ENCODE measurements at places on chromosomes 6 and 20. TPM values are rescaled to one million over a fixed set of nuclear protein-coding genes. Genes with fewer than 3 reads are reported as not detected.

GRCh38 chr6:14194976-14195375, 77.4 kb downstream of the CD83 start:
- DNase-seq, result peak; percentile 69

- DNase-seq, result peak; percentile 57
Measured at GRCh38 chr6:70955441-70956190, 1.2 kb downstream of the B3GAT2 start.

- DNase-seq, result no peak
Measured at GRCh38 chr6:3879194-3879952, 30.2 kb downstream of the FAM50B start.

- DNase-seq, result peak; percentile 79
Measured at GRCh38 chr20:53162251-53162835, 190.2 kb downstream of the TSHZ2 start.

FAM83C gene
- total RNA-seq, result 0.72 TPM

DNA sequence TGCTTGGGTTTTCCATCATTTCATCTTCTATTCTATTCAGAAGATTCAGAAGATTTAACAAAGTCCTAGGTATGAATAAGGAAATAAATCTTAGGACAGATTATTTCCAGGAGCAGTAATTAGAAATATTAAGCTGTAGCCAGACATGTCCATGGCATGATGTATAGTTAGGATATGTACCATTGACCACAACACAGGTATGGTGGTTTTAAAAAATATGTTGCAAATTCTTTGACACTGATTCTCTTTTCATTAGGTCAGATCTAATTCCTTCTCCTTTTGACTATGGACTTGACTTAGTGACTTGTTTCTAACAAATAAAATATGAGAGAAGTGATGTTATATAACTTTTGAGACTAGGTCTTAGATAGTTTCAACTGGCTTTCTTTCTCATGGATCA, 23.5 kb upstream of the PDE7B start:
- DNase-seq, result no peak

GRCh38 chr6:54654381-54654780, 192.2 kb upstream of the FAM83B start:
- no peak for DNase-seq

GRCh38 chr6:96816301-96816817, 20.9 kb downstream of the GPR63 start:
- peak; percentile 78 for DNase-seq

EYA4 gene
- 11.1 TPM for total RNA-seq

C6orf132 gene
- 6.0 TPM for total RNA-seq

DNA sequence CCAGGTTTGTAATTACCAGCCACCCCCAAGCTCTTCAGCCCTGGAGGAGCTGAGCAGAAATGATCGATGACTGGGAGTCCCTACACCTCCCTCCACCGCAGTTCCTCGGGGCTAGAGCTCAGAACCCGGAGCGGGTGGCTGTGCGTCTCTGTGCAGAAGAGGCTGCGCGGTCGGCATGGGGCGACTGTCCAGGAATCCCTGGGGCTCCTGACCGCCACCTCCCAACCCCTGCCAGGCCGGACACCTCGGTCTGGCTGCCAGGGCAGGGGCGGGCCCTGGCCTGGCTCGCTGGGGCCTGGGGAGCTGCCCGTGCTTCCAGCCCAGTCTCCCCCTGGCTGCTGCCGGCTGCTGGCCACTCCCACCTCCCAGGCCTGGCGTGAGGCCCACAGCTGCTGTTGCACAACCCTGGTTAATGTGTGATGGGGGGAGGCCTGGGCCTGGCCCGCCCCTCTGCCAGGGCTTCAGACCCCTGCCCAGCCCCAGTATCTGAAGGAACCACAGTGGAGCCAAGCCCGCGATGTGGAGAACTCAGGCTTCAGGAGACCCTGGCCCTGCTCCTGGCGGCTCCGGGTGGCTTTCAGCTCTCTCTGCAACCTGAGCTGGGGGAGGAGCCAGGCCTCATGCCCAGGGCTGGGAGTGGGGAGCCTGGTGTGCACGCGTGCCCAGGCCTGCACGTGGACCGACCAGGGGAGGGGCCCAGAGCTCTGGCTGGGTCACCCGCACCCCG, 1.2 kb downstream of the SLC2A4RG start:
- DNase-seq, result peak; percentile 95

CSE1L gene
- total RNA-seq, result 65.5 TPM

DNA sequence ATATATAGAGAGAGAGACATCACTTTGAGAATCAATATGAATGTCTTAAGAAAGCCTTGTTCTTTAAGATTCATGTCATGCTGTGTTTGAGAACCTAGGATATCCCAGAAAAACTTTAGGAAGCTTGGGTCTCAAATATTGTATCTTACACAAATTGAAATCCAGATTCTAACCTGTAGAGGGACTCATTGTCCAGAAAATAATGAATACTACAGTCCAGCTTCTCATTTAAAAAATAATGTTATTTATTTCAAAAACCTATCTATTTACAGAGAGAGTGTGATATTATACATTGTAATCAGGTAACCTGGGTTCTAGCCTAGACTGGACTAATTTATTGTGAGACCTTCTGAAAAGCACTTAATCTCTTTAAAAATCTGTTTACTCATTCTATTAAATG, 4.2 kb downstream of the RFX6 start:
- DNase-seq, result no peak

DNA sequence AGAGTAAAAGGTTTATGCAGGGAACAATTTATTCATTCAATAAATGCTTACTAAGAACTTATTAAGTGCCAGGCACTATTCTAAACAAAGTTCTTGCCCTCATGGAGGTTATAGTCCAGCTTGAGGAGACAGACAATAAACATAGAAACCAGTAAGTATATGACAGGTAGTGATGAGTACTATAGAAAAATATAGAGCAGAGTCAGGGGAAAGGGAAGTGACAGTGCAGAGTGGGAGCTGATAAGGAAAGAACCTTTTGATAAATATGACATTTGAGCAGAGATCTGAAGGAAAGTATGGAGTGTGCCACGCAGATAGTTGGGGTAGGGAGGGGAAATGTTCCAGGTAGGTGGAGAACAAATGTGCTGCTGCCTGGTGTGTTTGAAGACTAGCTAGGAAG, 12.1 kb downstream of the ACSS2 start:
- no peak for DNase-seq

Measured in umbilical cord (tissue), 2 donors.